GM03348 (cell line): ENCODE measurements at places on chromosomes 1 and 21.

DNA sequence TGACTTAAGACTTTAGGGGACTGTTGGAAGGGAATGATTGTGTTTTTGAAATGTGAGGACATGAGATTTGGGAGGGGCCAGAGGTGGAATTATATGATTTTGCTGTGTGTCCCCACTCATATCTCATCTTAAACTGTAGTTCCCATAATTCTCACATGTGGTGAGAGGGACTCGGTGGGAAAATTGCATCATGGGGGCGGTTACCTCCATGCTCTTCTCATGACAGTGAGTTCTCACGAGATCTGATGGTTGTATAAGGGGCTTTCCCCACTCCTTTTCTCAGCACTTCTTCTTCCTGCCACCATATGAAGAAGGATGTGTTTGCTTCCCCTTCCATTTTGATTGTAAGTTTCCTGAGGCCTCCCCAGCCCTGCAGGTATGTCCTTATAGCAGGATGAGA is 35.0 kb upstream of the SCAF4 start:
- no peak for DNase-seq

DNA sequence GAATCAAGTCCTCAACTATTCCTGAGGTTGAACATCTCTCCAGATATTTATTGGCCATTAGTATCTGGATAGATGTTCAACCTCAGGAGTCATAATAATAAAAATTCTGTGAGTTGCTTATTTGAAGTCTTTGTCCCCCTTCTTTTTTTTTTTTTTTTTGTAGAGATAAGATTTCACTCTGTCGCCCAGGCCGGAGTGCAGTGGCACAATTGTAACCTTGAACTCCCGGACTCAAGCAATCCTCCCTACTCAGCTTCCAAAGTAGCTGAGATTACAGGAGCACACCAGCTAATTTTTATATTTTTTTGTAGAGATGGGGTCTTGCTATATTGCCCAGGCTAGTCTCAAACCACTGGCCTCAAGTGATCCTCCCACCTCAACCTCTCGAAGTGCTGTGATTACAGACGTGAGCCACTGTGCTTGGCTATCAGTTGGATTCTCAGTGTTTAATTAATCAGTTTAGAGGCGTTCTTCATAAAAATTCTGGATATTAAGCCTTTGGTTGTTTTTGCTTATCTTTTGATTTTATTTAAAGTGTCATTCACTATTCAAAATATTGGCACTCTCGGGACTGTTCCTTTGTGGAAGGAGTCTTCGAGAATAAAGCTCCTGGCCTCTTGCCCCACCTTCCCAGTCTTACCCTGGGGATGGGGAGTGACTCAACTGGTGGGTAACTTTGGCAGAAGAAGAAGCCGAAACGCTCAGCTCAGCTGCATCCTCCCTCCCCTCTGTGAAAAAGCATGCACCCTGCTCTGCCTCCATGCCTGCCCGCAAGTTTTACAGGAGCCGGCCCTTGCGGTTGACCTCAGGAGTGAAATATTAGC is 11.2 kb upstream of the HYI start:
- DNase-seq = no peak

DNA sequence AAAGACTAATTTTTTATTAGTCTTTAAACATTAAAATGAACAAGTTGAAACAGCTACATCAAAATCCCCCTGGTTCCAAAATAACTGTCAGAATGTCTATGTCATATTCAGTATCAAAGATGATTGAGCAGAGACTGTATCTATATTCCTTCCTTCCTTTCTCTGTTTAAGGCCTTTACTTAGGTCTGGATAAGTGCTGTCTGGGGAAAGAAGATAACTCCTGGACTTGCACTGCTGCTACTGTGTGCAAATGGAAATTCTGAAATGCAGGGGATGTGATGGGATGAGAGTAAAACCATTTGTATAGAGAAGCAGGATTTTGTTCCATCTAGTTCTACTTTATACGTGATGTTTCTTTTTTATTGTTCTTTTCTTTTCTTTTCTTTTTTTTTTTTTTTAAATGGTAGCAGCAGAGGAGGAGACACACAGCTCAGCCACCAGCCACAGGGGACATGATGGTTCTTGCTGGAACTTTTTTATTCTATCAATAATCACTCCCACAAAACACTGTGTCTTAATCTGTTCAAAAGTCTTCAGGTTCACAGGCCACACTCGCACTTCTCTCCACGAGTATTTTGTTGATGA is 33.6 kb upstream of the FOXE3 start:
- no peak for DNase-seq

DNA sequence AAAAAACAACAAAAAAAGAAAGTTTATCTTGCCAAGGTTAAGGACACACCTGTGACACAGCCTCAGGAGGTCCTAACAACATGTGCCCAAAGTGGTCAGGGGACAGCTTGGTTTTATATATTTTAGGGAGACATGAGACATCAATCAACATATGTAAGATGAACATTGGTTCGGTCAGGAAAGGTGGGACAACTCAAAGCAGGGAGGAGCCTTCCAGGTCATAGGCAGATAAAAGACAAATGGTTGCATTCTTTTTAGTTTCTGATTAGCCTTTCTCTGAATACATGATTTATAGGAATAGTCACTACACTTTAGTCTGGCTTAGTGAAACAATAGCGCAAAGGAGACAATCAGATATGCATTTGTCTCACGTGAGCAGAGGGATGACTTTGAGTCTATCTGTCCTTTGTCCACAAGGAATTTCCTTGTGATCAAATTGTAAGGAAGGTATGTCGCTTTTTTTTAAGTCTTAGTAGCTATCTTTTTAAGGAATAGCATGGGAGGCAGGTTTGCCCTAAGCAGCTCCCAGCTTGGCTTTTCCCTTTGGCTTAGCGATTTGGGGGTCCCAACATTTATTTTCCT is 23.3 kb upstream of the OVAAL start:
- no peak for DNase-seq

DNA sequence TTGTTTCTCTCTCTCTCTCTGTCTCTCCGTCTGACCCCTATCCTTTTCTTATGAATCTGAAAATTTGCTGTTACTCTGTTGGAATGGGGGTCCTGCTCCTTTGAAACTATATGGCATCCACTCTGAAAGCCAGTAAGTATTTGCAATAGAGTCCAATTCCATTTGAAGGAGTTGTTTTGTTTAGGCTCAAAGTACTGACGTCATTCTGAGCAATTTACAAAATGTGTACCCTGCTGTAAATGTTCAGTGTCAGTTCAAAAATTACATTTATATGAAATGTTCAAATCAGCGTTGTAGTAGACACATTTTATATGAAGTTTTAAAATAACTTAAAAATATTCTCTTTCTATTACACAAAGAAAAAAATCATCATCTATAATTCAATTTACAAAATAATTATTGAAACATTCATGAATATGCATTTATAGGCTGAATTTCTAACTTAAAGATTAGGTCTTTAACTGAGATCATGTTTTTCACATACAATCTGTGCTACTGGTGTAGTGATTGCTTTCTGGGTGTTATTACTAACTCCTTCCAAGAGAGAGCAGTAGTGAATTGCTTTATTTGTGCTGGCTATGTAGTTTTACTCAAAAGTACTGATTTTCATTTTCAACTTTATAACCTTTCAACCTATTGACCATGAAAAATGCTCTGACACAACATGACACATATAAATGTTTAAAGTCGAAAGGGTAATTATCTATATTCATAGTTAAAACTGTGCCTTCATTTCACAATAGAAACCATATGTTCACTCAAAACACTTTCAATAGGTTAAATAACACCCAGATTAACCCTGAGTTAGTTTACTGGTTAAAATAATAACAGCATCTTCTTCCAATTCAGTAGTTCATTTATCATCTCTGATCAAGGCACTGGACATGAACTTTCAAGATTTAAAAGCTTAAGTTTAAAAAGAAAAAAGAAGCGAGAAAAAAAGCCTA is 253.1 kb upstream of the ADGRL4 start:
- DNase-seq = peak; percentile 69

DNA sequence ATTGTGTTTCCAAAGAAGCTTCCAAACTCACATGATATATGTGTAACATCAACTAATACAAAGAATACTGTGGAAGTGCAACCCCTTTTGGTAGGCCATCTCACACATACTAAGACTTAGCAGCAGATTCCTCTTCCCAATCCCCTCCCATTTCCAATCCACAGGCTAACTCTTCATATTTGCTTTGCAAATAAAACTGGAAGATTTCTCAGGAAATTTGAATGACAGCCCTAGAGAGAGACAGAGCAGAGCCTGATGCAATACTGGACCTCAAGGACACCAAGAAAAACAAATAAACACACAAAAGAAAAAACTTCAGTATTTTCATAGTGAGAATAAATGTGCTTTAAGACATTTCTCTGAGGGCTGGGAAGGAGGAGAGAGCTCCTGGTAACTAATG is 190.2 kb upstream of the BRINP3 start:
- DNase-seq = no peak

- no peak for DNase-seq
Measured at GRCh38 chr1:153354515-153355193, 3.0 kb upstream of the S100A9 start.

DNA sequence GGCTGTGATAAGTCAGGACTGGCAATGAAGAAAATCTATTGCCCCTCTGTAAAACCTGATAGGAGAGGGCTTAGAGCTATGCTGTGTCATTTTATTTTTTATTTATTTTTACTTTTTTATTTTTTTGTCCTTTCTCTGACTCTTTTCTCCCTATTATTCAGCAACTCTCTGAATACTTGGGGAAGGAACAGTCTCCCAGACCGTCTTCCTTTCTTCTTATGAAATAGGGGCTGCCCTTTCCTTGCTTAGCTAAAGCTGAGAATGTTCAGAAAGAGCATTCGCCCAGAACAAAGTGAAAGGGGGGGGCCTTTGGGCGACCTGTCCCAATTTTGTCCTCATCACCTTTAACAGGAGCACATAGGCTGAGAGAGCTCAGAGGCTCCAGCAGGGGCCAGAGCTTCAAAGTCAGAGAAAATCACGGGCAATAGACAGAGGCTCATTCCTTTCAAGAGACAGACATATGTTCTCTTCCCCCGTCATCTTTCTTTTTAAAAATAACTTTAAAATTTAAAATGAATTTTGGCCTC is 80.9 kb downstream of the RNF220 start:
- DNase-seq = no peak

DNA sequence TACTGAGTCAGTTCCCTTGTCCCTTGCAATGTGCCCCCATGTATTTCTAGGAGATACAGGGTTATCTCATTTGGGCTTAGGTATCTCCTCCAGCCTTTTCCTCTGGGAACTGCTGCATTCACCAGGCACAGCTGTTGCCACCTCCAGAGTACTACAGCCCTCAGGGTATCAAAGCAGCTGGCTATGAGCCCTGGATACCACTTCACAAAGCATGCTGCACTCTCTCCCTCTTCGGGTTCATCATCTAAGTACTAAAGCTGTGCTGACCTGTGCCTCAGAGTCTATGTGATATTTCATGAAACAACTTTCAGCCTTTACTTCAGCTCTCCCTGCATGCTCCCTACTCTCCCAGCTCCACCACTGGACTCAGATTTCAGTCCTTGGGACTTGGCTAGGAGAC is 62.3 kb downstream of the CCDC185 start:
- no peak for DNase-seq

DNA sequence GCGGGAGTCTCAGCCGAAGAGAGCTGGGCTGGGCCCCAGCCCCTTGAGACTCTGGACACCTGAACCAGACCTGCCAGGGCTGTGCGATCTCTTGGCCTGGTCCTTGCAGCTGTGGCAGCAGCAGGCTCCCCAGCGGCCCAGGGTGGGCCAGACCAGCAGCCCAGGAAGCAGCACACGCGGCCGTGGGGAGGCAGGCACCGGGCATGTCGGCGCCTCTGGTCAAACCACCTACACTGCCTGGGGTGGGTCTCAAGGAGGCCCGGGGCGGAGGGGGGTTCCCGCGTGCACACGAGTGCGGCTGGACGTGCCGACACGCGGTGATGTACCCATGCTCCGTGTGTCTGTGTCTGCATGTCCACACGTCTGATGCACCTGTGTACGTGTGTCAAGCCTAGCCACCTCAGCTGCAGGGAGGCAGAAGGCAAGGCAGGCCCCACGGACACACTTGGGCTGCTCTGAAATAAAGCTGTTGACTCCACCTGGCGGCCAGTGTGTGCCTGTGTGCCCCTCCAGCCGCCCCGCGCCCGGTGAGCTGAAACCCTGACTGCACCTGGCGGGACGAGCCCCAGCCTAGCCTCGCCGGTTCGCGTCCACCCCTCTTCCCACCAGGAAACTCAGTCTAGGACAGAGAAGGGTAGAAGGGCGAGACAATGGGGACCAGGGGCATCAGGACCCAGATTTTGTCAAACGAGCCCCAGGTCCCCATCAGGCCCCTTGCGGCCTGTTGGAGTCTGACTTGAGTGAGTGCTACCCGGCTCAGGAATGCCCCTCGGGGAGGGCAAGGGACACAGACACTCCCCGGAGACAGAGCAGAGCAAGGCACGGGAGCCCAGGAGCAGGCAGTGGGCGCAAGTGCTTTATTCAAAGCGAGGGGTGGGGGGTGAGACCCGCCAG is 11.6 kb downstream of the SCNN1D start:
- DNase-seq = peak; percentile 68

DNA sequence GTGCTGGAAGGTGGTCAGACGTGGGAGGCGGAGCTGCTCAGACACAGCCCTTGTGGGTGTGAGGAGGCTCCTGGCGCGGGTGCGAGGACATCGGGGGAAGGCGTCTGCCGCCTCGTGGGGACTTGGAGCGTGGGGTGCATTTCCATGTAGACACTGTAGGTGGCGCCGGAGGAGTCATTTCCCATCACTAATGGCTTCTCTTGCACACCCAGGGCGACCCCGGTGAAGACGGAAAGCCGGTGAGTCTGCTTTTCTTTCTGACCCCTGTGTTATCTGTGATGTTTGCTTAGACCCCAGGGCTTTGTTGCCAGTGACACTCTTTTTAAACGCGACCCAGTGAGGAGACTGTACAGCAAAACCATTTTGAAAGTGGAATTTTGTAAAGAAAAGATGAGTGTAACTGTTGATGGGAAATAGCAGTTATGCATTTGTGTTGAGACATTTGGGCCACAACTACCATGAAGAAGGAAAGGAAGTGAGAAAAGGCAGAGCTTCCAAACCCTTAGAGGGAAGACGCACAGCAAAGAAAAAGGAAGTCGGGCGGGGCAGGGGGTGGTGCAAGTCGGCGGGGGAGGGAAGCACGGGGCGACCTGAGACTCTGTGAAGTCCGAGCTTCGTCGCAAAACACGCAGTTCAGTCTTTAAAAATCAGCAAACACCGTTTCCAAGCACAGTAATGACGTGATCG is 64.0 kb downstream of the SLC19A1 start:
- peak; percentile 91 for DNase-seq

DNA sequence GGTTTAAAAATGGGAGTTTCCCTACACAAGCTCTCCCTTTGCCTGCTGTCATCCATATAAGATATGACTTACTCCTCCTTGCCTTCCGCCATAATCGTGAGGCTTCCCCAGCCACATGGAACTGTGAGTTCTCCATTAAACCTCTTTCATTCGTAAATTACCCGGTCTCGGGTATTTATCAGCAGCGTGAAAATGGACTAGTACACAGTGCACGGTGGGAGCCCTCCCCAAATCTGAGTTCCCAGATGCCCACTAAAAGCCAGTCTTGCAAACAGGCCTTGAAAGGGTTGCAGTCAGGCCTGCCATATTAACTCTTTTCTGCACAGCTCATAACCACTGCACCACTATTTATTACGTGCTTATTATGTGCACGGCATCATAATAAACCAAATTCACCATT is 400.9 kb downstream of the PRDM2 start:
- no peak for DNase-seq

- DNase-seq = peak; percentile 90
Measured at GRCh38 chr1:26697978-26698849, 2.4 kb downstream of the ARID1A start.

GRCh38 chr1:16172964-16173446 is 17.1 kb upstream of the EPHA2 start:
- DNase-seq = no peak
